ENCODE measurements at places on chromosomes 2 and 18.

DNA sequence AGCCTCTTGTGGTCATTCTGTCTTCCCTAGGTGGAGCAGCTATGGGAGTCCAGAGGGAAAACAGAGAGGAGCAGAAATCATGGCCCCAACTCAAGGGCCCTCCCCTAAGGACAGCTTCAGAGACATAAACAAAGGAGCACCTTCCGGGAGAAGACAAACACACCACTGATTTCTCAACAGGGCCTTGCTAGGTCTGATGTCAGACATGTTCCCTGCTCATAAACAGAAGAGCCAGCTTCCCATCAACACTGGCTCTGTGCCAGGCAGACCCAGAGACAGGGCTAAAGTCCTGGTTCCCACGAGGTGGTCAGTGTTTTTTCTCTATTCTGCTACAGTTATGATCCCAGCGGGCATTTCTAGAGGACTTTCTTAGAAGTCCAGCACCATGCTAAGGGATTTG, 19.3 kb downstream of the CXCR2 start:
- DNase-seq: no peak

GRCh38 chr18:57741273-57741672, 61.8 kb downstream of the ATP8B1 start:
- no peak for DNase-seq

GRCh38 chr18:26436176-26437051, 111.9 kb downstream of the KCTD1 start:
- no peak for DNase-seq

- DNase-seq: no peak
Measured at GRCh38 chr18:11271954-11272353, 122.6 kb upstream of the PIEZO2 start.

DNA sequence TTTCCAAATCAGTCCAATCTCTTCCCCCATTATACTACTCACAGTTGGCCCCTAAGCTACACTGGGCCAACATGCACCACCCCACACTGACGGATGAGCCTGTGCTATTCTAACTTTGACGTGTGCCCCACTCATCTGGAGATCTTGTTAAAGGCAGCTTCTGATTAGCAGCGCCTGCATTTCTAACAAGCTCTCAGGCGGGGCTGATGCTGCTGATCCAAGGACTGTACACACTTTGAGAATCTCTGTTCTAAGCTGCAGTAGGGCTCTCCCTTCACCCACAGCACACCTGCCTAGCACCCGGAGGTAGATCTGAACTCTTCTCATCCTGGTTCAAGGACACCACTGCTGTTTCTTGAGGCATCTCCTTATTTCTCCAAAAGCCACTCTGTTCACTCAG, 200.7 kb downstream of the SLC4A3 start:
- DNase-seq: no peak

DNA sequence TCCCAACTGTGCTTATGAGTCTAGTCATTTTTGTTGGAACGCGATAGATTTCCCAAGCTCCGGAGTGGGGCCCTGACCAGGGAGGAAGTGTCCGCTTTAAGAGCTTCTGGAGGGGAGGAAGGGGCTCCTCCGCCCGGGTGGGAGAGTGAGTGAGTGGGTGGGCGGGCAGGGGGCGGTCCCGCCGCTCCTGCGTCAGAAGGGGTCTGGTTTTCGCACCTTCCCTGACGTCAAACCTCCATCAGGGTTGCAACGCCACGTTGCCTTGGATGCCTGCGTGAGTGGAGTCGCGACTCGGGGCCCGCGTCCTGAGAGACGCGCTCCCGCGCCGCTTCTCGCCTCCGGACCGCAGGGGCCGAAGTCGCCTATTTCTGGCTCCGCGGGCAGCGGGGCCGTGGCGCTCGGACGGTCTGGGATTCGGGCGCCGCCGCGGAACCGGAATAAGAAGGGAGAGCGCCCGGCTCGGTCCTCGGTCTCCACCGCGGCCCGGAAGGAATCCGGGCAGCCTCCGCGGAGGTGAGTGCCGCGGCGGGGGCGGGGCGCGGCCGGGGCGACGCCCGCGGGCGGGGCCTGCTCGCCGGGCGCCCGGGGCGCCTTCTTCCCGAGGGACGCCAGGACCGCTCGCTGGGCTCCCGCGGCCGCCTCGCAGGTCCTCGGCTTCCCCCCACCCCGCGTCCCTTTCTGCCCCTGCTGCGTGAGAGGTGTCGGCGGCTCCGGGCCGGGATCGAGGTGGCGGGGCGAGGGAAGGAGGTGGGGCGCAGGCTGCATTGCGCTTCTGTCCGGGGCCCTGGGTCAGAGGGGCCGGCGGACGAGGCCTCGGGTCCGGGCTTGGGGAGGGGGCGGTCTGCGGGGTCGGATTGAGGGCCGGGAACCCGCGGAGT, at the start of gene ZDBF2:
Gene ZDBF2, plus strand, starts transcription at position 230 of the 878 bp plus-strand sequence. CDS start 7,187 bp downstream, outside the sequence.
- peak; percentile 65 for DNase-seq
